ENCODE measurements at places on chromosomes 6 and 20.

DNA sequence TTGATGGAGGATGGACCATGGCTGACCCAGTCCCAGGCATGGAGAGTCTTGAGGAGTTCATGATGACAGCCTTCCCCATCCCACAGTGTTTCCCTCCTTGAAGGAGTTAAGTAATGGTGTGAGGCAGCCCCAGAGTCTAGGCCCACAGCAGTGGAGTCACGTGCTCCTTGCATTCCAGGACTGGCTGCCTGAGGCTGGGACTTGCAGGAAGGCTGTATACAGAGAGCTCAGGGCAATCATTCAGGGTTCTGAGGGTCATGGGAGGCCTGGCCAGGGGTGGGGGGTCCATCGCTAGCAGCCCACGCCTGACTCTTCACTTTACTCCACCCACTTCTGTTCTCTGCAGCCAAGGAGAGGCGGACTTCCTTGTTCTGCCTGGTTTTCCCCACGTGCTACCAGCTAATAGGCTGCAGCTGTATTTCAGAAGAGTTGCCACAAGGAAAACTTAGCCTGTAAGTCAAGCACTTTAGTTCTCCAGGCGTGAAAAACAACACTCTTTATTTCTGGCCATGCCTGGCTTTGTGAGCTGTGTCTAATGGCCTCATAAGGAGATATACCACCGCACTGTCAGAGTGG, 272.5 kb downstream of the DHX35 start:
- DNase-seq, result no peak

DNA sequence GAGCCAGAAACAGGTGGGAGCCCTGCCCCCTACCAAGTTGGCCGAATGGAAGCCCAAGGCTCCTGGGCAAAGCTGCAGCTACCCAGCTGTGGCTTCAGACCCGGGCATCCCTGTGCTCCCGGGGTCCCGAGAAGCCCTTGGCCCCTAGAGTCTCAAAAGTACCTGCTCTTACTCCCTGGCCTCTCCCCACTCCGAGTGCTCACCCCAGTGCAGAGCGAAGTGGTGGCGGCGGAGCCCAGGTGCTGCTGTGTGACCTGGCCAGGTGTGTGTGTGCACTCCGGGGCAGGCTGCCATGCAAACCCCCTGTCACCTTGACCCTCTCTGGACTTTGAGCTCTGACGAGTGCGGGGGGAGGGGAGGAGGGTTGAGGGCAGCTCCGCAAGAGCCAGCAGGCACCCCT, 493.8 kb upstream of the MANEA start:
- no peak for DNase-seq

DNA sequence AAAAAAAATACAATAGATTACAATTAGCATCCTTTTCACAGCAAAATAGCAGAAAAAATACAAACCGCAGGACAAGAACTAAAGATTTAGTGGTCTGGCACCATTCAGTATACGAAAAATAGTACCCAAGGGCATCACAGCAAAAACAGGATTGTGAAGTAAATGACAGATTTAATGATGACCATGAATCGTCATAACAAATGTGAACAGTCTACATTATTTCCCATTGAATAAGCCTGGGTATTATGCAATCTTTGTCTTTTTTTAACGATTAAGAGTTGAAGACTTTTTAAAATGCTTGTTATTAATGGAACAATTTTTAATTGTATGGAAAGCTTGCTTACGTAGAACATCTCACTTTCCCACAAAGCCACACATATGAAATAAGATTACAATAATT, 432.8 kb downstream of the PKHD1 start:
- no peak for DNase-seq

DNA sequence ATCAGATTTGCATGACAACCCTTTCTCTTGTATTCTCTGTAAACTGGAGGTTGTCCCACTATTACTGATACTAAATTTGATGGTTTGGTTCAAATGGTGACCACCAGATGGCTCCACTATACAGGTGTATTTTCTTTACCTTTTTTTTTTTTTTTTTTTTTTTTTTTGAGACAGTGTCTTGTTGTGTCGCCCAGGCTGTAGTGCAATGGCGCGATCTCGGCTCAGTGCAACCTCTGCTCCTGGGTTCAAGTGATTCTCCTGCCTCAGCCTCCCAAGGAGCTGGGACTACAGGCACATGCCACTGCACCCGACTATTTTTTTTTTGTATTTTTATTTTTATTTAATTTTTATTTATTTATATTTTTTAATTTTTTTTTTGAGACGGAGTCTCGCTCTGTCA, 6.6 kb upstream of the WTAP start:
- DNase-seq, result peak; percentile 13

DNA sequence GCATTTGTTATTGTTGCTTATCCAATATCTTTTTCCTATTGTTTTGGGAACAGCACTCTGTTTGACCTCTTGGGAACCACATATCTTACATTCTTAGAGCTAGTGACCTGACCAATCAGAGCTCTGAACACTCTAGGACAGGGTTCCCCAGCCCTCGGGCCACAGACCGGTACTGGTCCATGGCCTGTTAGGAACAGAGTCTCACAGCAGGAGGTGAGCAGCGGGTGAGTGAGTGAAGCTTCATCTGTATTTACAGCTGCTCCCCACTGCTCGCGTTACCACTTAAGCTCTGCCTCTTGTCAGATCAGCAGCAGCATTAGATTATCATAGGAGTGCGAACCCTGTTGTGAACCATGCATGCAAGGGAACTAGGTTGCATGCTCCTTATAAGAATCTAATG, 226.0 kb upstream of the TSHZ2 start:
- DNase-seq, result no peak

GRCh38 chr6:147248859-147249258, 44.6 kb downstream of the STXBP5 start:
- DNase-seq, result no peak

DNA sequence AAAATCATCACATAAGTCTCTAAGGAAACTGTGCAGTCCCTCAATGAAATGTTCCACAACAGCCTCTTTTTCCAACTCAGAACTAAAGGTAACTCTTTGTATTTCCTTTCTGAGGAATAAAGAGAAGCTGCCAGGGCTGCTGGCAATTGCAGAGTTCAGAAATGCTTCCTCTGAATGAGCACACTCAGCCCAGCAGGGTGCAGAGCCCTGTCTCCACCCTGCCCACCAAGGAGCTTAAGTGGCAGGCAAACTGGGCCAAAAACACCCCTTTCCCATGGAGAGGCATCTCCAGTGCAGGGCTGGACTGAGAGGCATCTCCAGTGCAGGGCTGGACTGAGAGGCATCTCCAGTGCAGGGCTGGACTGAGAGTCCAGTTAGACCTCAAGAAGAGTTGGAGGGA, 255.4 kb downstream of the GMPR start:
- no peak for DNase-seq

GRCh38 chr6:137873273-137873762, 6.3 kb downstream of the TNFAIP3 start:
- peak; percentile 89 for DNase-seq

GRCh38 chr6:82554666-82555065, 191.0 kb downstream of the TPBG start:
- no peak for DNase-seq

DNA sequence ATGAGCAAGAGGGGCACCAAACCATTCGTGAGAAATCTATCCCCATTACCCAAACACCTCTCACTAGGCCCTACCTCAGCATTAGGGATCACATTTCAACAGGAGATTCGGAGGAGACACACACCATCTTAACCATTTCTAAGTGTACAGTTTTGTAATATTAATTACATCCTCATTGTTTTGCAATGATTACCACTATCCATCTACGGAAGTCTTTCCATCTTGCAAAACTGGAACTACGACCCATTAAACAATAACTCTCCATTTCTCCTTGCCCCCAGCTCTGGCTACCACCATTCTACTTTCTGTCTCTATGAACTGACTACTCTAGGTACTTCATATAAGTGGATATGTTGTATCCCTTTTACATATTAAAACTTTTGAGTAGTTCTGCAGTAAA, 20.1 kb downstream of the ACOT13 start:
- DNase-seq, result no peak

DNA sequence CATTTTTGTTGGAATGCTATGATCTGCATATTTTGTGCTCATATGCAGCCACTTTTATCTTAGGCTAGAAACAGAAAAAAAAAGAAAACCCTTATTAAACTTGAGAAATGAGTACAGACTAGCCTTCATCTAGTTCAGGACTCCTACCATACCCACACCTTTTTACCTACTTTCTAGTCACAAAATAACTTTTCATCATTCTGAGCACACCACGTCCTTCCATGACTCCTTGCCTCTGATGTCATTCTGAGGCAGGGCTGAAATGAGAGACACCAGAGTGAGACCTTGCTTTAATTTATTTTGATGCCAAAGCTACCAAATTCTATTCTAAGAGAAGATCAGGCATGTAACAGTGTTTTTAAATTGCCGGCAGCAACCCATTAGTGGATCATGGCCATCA, 38.8 kb downstream of the SNX3 start:
- no peak for DNase-seq

- no peak for DNase-seq
Measured at GRCh38 chr6:87391334-87391733, 16.4 kb upstream of the CFAP206 start.

- peak; percentile 59 for DNase-seq
Measured at GRCh38 chr20:45911486-45912343, at the start of gene PLTP. Gene PLTP (minus strand): TSS chr20:45912155. CDS start chr20:45911452, 703 bp downstream.

- no peak for DNase-seq
Measured at GRCh38 chr6:167569879-167570278, 245.0 kb downstream of the TTLL2 start.

DNA sequence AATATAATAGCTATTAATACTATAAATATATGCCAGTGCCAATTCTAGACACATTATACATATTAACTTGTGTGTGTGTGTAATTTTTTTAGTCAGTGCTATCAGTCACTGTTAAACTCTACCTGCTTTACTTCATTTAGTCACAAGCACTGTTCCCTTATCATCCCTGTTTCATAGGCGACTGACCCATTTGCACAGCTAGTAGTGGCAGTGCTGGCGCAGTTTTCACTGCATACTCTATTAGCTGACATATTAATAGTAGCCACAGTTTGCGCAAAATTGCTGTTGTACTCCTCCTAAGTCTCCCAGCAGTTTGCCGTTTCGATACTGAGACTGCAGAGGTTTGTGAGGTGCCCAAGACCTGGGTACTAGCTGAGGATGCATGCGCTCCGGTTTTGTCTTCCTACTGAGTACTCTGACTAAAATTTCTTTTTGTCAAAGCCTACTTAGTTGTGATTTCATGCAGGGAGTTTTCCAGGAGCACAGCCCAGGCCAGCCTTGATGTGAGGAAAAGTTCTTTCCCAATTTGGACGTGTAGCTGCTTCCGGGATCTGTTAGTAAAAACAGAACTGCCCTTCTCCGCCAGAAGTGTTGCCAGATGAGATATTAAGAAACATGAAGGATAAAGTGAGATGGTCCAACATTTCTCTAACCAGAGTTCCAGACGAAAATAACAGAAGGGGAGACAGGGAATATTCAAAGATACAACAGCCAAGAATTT, 5.6 kb downstream of the BAG2 start:
- no peak for DNase-seq

GRCh38 chr6:135583256-135583761, 85.8 kb upstream of the AHI1 start:
- no peak for DNase-seq

DNA sequence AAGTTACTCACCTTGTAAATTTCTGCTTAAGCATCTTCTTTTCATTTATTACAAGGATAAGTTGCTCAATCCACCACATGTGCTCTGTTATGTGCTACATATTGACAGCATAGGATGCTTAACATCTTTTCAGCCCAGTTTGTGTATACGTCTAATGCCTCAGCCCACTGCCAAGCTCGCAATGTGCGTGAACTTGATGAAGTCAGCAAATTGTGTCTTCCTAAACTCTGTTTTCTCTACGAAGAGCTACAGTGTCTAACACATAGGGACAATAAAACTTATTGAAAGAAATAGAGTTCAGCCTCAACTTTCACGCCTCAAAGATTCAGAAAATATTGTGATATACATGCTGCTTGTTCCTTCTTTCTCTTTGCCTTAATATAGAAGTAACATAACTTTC, 500.0 kb downstream of the TFAP2B start:
- DNase-seq, result no peak

DNA sequence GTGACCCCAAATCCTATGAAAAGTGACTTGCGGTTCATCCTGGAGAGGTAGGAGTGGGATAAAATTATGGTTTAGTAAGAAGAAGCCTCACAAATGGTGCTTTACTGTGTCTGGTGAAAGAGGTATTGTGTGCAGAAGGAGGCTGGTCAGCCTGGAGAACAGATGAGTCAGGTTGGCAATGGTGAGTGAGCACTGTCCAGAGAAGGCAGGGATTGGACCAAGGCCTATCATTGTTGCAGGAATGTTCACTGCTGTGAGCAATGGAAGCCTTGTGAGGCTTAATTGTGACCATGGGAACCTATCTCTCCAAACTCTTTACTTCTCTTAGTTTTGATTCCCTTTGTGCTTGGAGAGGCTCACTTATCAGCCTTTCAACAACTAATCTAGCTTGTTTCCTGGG, 89.0 kb upstream of the KCNK16 start:
- DNase-seq, result no peak

DNA sequence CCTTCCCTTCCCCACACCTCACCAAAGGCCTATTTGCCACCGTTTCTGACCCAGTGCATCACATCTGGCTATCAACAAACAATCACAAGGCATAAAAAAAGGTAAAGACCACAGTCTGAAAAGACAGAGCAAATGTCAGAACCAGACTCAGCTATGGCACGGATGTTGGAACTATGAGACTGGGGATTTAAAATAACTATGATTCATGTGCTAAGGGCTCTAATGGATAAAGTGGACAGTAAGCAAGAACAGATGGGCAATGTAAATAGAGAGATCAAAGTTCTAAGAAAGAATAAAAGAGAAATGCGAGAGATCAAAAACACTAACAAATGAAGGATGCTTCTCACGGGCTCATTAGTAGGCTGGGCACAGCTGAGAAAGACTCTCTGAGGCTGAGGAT, 99.5 kb downstream of the LAMP5 start:
- DNase-seq, result no peak

- DNase-seq, result peak; percentile 27
Measured at GRCh38 chr20:17969884-17970409, 1.1 kb downstream of the MGME1 start.

GRCh38 chr6:168188369-168189199, 109.6 kb upstream of the FRMD1 start:
- no peak for DNase-seq

GRCh38 chr6:118542184-118542952, 5.7 kb upstream of the PLN start:
- no peak for DNase-seq

DNA sequence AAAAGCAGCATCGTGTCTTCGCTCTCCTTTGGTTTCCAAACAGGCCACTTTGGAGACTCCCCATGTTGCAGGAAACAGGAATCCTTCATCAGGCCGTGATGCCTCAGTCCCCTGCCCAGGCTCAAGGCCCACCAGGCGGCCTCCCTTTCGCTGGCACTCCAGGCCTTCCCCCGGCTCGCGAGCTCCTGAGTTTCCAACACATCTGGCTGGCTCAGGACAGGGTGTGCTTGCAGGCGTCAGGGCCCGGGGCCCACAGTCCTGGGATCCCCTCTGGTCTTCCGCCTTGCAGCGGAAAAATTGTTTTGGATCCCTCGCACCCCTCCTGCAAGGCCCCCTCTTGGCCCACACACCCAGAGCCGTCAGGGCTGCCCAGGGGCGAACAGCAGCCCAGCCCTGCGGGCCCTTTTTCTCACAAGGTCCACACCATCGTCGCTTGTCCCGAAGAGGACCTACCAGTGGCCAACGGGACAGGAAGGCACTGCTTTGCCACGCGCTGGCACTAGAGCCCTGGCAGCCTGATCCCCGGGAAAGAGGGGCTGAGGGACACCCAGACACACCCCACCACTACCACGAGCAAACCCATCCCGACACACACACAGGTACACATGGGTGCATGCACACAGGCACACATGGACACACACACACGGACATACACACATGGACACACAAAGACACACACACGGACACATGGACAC, 1930.9 kb upstream of the DEFB115 start:
- DNase-seq, result no peak

- no peak for DNase-seq
Measured at GRCh38 chr6:108622641-108623298, 62.1 kb downstream of the FOXO3 start.

All from activated naive CD8-positive, alpha-beta T cell treated with anti-CD3 and anti-CD28 coated beads for 36 hours (primary cell).